ENCODE measurements at places on chromosomes 4 and X.

DNA sequence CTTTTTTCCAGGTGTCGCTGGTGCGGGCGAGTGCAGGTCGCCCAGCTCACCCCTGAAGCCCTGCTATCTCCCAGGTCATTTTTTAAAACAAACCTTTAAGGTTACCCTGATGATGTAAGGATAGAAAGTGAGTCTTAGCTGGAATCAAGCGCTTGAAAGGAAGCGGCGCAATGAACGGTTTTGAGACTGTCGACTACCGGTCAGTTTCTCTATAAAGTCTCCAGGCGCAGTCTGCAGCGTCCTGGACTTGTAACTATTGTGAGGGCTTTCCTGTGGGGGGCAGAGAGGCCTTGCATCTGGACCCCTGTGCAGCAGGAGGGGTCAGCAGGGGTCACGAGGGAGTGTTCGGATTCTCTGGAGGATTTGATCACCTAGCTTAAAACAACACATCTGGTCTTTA is 1.6 kb downstream of the KIT start:
- no peak for DNase-seq

- DNase-seq, result no peak
Measured at GRCh38 chrX:71949844-71950445, 39.3 kb downstream of the NHSL2 start.

GRCh38 chr4:26272654-26273615 is 47.9 kb upstream of the RBPJ start:
- no peak for DNase-seq

GRCh38 chr4:185128272-185129119 is 14.6 kb upstream of the SLC25A4 start:
- no peak for DNase-seq
